ENCODE measurements at places on chromosomes 13 and 19.

- no peak for DNase-seq
Observed at GRCh38 chr13:31927219-31927653, 104.3 kb upstream of the FRY start.

DNA sequence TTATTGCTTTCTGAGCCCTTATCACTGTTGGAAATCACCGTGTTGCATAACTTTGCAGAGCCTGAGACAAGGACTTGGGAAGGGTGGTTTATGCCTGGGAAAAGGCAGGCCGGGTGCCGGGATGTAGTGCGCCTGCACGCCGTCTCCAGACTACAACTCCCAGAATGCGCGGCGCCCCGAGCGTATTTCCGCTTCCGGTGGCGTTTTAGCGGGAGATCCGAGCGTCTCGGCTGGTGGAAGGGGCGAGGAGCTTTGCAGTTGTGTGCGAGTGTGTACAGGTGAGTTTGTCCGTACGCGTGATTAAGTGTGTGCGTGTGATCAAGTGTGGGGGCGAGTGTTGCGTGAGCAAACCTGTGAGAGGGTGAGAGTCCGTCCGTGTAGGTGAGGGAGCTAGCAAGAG lies 75.4 kb downstream of the PEG3 start:
- DNase-seq, result no peak

DNA sequence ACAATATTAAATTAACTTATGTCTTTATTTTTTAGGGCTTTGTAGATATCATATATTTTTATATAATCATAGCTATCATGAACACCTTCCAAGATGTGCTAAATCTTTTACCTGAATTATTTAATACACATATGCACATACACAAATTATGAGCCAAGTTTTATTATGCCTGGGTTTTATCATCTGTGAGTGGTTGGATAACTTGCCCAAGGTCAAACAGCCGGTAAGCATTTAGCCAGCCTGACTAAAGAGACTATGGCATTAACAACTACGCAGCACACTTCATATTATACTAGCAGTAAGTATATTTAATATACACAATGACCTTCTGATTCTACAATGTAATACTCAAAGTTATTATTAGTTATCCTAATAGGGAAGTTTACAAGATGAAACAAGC lies 132.7 kb downstream of the FREM2 start:
- DNase-seq, result no peak

GRCh38 chr19:33387351-33388230 lies 14.1 kb downstream of the CEBPG start:
- DNase-seq, result no peak

Data from activated CD8-positive, alpha-beta memory T cell treated with anti-CD3 and anti-CD28 coated beads for 1 hour (primary cell).